ENCODE measurements at places on chromosomes 1 and 21.

GRCh38 chr1:170162459-170163246 is 16.9 kb downstream of the NTMT2 start:
- DNase-seq, result peak; percentile 5

GRCh38 chr21:16134134-16134533 is 404.4 kb downstream of the USP25 start:
- DNase-seq, result no peak

- no peak for DNase-seq
Observed at GRCh38 chr1:162554258-162554657, 7.3 kb upstream of the UAP1 start.

DNA sequence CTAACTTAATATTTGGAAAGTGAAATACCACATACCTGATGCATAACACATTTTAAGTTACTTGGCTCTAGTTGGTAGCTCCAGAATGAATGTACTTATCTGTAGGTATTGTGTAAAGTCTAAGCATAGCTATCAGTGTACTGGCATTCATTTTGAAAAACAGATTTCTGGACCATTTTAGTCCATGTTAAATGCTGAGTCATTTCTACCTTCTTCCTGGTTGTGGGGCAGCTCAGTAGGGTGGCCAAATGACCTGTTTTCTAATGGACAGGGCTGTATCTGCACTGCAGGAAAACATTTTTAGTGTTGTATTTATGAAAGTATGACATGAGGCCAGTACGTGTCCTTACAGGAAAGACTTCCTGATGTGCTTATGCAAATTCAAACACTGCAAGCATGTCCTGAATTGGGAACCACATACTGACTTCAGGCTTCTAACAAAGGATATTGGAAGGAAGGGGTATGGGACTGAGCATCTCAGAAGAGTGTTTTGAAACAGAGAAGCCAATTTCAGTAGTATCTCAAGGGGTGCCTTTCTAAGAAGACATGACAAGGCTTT is 300.3 kb upstream of the B3GALT2 start:
- no peak for DNase-seq

- no peak for DNase-seq
Observed at GRCh38 chr1:1182491-1183220, 9.0 kb downstream of the TTLL10 start.

DNA sequence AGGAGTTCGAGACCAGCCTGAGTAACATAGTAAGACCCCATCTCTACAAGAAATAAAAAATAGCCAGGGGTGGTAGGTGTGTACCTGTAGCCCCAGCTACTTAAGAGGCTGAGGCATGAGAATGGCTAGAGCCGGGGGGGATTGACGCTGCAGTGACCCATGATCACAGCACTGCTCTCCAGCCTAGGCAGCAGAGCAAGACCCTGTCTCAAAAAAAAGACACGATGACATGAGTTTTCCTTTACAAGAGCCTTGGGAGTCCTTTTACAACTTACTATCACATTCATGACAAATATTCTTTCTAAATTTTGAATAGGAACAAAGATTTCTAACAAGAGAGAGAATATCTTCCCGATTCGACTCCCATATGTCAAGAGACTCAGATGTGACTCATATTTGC is 3.3 kb upstream of the BRWD1 start:
- DNase-seq, result no peak

GRCh38 chr1:199799116-199799515 is 228.4 kb upstream of the NR5A2 start:
- DNase-seq, result no peak

DNA sequence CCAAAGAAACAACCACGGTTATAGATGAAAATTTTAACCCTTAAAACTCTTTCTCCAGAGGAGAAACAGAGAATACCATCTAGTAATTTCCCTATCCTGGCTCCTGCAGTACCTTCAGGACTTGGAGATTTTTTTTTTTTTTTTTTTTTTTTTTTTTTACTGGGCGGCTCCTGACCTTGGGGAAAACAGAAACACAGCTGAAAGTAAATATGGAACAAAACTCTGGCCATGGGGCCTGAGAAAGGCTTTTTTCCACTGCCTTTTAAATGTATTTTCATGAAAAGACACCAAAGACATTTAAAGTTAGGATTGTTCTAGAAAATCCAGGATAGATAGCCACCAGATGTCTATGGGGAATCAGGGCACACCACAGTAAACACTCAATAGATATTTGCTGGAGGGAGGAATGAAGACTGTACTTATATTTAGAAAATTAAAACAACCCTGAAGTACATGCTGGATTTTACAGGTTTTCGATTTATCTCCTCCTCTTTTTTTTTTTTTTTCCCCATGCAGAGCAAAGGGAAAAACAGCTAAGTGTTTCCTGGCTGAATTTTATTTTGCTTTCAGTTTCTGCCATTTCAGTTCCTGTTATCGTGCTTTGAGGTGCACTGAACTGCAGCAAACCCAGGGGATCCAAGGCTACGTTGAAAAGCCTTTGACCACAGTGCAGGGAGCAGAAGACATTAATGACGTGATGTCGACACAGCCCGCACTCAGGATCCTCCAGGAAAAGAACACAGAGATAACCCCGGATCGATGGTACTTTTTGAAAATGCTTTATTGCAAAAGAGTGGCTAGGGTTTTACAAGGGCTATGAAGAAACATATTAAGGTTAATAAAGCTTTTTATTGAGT is 35.7 kb upstream of the CNN3 start:
- DNase-seq, result peak; percentile 37

DNA sequence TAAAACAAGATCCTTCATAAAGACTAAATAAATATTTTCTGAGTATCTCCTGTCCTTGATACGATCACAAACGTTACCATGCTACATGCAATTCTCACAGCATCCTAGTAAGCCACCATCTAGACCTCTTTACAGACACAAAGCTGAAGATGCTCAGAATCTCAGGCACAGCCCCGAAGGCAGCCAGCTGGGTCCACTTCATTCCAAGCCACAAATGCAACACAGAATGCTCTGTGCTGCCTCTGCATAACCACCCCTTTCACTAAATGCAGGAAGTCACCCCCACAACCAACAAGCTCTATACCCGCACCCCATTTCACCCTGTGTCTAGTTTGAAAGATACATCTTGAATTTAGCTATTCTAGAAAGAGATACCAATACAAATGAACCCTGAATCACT is 12.9 kb downstream of the RCAN1 start:
- DNase-seq, result peak; percentile 64
